ENCODE measurements at places on chromosomes 13 and 19.

- DNase-seq, result no peak
These were observed at the start of gene EXOC3L2 for GRCh38 chr19:45245334-45245787. EXOC3L2 (minus strand) TSS chr19:45245407; CDS start chr19:45239045, 6,362 bp downstream.

GRCh38 chr19:12777217-12778016, 2.1 kb upstream of the HOOK2 start:
- DNase-seq, result no peak

DNA sequence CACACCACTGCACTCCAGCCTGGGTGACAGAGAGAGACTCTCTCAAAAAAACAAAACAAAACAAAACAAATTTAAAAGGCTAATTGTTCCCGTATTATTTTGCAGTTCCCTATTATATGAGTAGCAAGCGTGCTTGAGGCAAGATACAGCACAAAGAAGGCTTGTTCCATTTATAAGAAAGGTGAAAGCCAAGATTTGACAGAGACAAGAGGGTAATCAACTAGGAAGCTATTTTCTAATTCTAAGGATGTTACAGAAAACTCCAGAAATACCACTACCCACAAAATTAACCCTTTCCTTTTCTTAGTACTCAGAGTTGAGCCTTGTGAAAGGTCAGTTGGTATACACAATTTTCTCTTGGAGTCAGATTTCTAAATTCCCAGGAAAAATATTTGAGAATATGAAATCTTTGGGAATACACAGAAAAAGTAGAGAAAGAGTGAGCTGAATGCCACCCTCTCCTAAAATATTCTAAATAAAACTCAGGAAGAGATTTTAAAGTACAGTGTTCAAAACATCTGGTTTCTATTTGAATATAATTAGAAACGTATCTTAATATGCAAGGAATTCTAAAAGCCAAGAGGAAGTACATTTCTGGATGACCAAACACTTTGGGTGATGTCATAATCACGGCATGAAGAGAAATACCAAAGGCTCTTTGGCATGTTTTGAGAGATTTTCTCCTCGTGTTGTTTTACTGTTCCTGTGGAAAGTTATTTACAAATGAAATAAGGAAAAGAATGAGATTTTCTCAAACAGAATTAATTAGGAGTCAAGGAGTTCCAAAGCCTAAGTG, 63.0 kb upstream of the FLT1 start:
- no peak for DNase-seq

DNA sequence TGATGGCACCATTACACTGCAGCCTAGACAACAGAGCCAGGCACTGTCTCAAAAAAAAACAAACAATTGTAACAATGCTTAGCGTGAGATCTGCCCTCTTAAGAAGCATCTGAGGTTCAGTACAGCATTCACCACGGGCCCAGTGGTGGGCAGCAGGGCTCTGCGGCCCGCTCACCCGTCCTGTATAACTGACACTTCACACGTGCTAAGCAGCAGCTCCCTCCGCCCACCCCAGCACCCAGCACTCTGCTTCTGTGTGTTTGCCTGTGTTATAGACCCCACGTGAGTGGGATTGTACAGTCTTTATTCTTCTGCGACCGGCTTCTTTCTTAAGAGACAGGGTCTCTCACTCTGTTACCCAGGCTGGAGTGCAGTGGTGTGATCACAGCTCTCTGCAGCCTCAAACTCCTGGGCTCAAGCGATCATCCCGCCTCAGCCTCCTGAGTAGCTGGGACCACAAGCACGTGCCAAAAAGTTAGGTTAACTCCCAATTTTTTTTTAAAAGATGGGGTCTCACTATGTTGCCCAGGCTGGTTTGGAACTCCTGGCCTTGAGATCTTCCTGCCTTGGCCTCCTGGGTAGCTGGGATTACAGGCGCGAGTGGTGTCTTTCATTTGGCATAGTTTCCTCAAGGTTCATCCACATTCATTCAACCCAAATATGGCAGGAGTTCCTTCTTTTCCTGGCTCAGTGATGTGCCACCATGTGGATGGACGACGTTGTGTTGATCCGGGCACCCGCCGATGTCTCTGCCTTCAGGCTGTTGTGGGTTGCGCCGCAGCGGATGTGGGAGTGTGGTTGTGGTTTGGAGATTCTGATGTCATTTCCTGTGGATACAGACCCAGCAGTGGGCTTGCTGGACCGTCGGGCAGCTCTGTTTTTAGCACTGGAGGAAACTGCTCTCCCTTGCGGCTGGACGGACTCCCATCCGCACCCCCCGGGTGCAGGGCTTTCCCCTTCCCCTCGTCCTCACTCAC, 170.0 kb downstream of the KDM4B start:
- peak; percentile 17 for DNase-seq

GRCh38 chr13:31725841-31726240, 13.5 kb upstream of the RXFP2 start:
- no peak for DNase-seq

Data from brain pericyte (primary cell).